CD4-positive, alpha-beta T cell treated with Interleukin-21 for 1 hour (primary cell): ENCODE measurements at places on chromosomes 1 and 21.

DNA sequence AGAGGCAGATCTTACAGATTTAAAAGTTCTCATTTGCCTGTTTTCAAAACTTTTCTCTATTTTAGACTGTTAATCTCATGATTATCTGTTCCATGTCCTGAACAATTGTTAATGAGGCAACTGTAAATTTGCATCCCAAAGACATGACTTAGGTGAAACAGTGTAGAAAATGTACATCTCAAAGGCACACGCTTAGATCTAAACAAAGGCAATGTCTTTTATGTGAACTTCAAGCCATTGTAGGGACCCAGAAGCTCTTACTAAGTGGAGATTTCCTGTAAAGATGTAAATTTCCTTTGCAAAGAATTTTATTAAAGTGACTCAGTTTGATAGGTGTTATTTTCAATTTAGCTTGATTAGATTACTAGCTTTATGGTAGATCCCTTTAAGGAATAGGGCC is 125.2 kb upstream of the F3 start:
- no peak for DNase-seq

DNA sequence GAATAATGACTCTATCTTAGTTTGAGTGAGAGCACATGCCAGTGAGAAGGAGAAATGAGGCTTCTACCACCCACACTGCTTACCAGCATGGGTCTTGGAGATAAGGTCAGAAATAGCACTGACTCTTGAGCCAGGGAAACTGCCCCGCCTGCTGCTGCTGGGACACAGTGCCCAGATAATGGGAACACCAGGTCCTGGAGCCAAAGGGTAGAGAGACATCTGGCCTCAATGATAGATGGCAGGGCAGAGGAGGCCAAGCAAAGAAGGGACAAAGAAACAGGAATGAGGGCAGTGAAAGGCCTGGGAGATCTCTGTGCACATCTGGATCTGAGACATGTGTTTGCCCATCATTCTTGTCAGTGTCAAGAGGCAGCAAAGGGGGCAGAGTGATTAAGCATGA is 97.4 kb downstream of the MIS18A start:
- no peak for DNase-seq

DNA sequence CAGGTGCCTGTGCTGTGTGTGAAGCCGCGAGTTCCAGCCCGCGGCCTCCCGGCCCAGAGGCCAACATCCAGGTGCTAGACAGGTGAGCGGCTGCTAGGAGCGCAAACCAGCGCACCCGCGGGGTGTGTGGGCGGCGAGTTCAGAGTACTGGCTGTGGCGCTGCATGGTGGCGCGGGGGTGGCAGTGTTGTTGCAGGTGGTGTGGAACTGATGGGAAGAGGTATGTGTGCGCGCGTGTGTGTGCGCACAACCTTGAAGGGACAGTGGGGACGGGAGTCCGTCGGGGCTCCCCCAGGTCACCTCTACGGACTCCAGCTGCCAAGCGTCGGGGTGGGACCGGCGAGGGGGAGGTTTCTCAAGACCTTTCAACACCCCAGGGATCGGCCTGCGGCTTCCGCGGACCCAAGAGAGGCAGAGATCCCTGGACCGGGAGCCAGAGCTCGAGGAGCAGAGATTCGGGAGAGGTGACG is 433 bp upstream of the DMBX1 start:
- no peak for DNase-seq

- DNase-seq, result no peak
Measured at GRCh38 chr1:11680270-11681070, 478 bp downstream of the MAD2L2 start.

GRCh38 chr1:200139661-200140250 is 112.2 kb downstream of the NR5A2 start:
- peak; percentile 58 for DNase-seq

DNA sequence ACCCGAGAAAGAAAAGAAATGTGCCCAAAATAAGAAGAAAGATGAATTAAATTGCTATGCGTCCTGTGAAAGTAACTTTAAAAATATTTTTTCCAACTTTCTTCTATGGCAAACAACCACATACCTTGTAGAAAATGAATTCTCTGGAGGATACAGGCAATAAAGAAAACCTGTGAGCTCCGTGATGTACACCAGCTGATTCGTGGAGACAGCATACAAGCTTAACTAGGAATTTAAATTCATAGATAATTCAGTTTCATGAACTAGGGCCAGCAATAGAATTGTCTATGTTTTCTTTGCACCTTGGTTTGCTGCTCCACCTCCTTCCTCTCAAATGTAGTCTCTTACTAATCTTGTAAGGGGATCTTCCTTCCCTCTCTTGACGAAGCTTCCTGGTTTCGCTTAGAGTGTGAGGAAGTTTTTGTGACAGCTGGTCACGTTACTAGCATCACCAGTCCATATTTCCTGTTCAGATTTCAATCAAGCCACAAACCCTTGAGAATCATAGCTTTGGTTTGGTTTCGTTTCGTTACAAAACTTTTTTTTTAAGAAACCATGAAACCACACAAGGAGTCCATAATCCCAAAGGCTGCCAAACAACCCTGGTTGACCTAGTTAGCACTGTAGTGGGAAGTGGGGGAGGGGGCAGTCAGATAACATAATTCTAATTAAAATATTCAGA is 35.8 kb downstream of the GREM2 start:
- peak; percentile 79 for DNase-seq

GRCh38 chr1:57420981-57421785 is 2.7 kb downstream of the DAB1 start:
- DNase-seq, result no peak

- DNase-seq, result no peak
Measured at GRCh38 chr1:163672976-163673758, 351.4 kb downstream of the NUF2 start.

DNA sequence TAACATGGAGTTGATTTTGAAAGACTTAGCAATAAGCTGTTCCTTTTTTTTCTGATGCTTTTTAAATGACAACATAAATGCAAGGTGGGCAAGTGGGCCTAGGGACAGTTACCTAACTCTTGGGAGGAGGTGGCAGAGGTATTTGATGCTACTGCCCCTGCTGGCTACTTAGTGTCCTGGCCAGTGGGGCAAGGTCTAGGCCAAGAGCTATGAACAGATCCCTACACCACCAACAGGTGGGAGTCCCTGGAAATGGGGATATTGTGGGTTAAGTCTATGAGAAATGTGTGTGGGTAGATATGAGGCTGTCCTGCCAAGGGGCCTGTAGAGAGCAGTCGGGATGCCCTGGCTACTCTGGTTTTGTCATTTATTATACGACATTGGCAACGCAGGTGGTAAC is 31.3 kb upstream of the B3GALT5 start:
- DNase-seq, result no peak

- no peak for DNase-seq
Measured at GRCh38 chr21:17427831-17428483, 84.9 kb upstream of the CXADR start.

DNA sequence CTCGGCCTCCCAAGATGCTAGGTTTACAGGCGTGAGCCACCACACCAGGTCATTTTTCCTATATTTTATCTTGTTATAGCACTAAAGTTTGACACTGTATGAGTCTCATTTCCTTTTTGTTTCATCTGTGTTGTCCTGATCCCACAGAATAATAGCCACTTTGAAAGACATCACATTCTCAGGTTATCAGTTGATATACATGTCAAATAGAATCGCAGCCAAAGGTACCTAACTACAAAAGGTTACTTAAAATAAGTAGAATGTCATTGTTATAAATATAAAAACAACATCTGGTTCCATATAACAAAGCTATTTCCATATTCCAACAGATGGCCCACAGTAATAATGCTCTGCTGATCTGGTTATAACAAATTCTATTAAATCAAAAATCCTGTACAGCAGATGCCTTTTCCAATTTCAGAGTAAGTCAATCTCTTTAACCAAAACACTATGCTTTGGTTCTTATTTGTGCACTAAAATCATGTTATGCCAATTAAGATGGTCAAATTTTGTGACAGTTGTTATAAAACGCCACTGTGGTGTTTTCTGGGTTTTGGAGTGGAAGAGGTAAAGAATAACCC is 6.0 kb downstream of the FOXJ3 start:
- no peak for DNase-seq

- no peak for DNase-seq
Measured at GRCh38 chr1:76177615-76178014, 103.1 kb downstream of the ST6GALNAC3 start.

DNA sequence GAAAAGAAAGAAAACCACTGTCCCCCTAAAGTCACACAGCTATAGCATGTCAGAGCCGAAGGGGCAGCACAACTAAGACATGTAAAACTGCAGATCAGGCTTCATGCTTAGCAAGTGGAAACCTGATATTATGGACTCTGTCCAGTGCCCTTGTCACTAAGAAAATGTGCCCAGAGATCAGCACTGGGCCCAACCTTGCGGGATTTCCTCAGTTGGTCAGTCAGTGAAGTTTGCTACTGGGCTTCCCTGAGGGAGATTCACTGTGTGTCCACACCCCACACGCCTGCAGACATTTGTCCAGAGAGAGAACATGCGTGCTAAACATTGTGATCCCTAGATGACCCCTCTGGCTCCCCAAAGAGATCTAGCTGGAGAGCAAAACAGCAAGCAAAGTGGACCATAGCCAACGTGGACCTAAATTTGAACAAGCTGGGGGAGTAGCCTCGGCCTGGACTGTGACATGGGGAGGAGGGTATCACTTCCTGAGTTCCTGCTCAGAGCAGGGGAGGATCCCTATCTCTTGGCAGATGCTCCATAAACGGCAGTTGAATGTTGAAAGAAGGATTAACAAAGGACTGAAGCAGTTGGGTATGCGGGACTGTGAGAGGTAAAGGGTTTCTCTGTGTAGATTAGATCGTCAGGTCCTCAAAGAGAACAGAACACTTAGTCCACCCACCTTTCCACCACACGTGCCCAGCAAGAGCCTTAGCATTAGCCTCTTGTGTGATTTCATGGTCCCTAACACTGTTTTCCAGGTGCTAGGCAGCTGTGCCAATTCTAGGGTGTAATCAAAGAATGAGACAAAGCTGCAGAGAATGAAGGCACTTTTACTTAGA is 53.6 kb downstream of the GLUL start:
- DNase-seq, result no peak

DNA sequence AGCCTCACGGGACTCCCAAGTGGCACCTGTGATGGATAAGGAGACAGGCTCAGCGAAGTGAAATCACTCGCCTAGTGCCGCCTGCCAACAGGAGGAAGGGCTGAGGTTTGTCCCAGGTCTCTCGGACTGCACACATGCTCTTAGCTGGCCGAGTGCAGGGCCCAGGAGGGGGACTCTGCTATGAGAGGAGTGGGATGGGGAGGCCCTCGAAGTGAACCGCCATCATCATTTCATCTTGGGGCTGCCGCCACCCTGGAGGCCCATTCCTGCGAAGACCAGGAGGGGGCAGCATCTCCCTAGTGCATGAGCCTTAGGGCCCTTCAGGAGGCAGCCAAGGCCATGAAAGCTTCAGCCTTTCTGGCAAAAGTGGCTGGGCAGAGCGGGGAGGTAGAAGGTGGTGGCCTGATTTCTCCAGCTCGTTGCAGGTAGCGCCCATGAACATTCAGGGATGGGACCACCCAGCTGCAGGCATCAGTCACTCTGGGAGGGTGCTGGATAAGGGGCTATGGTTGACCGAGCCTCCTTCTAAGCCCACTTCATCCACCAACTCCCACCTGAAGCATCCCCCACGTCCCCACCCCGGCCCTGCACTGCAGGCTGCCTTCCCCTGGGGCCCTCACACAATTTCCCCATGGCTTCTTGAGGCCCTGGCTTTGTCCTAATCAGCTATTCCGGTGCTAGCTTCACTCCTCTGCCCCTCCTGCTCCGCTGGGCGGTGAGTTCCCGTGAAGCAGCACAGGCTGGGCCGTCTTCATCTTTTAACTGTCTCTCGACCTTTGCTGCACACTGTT is 17.2 kb upstream of the RASSF5 start:
- DNase-seq, result peak; percentile 68

DNA sequence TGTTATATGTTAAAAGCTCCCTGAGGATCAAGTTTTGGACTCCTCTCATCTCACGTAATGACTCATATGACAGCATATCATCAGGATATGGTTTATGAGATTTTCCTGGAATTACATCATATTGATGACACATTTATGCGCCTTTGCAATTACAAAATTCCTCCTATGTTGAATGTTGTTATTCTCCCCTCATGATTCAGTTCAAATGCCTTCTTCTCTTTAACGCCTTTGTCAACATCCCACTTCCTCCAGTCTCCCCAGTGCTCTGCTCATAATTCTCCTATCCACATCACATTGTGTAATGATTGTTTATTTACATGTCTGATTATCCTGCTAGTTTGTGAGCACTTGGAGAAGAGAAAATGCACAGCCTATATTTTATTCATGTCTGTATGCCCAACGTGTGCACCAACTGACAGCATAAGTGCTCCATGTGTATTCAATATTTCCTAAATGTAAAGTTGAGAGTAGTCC is 80.9 kb upstream of the BACH1 start:
- DNase-seq, result no peak

GRCh38 chr1:230833511-230833910 is 34.8 kb downstream of the C1orf198 start:
- no peak for DNase-seq

DNA sequence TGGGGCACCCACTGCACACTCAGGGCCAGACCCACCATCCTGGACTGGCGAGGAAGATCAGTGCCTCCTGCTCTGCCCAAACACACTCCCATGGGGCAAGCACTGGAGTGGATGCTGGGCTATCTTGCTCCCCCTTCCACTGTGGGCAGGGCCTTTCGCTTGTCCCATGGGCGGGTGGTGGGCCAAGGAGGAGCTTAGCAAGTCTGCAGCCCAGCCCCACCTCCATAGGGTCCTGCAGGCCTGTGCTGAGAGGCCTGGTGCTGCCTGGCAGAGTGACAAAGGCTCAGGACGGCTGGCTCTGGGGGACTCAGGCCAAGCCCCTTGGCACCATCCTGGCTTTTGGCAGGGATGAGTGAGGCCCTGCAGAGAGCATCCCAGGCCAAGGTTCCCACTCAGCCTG is 89.4 kb downstream of the PTPRU start:
- DNase-seq, result no peak

DNA sequence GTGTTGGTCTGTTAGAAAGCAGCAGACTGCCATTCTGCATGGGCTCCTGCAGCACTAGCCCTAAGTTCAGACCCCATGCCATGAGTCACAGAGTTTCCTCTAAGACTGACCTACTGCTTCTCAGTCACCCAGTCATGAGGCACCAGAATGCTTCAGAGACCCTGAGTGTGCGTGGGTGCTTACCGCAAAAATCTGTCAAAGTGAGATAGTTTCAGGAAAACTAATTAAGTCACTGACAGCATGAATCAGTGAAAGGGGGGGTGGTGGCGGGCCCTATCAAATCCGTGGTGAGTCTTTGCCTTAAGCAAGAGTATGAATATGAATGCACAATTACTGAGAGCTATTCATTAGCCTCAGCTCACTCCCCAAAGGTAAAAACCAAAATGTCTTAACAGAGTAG is 98.1 kb downstream of the KCTD3 start:
- no peak for DNase-seq

- DNase-seq, result no peak
Measured at GRCh38 chr21:38929142-38929541, 123.4 kb downstream of the ETS2 start.

DNA sequence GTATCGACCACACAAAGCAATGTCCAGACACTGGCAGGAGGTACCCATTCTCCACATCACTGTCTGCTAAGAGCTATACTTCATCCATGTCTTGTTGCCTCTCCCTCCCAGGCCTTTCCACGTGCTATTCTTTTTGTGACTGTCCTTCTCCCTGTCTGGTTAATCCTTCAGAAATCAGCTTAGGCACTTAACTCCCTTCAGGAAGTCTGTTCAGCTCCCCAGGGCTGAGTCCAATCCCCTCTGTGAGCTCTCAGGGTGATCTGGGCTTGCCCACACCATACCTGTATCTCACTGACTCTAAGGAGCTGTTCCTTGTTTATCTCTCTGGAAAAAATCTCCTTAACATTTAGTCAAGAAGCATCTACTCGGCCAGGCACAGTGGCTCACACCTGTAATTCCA is 69.4 kb downstream of the NID1 start:
- DNase-seq, result no peak
